ENCODE measurements at places on chromosomes 7 and 10. TPM values are rescaled to one million over a fixed set of nuclear protein-coding genes. Genes with fewer than 3 reads are reported as not detected.

AGR3 gene
- not detected for total RNA-seq

SORCS1 gene
- total RNA-seq, result 3.3 TPM

SORBS1 gene
- 221 TPM for total RNA-seq

MRPS24 gene
- total RNA-seq, result 60.8 TPM

SEMA3A gene
- 16.3 TPM for total RNA-seq

LRRC61 gene
- 10.2 TPM for total RNA-seq

ADRA2A gene
- total RNA-seq, result 0.32 TPM

NPFFR1 gene
- not detected for total RNA-seq

ZNF680 gene
- total RNA-seq, result 16.3 TPM

MYL7 gene
- total RNA-seq, result 7.6 TPM

EXOC4 gene
- total RNA-seq, result 73.8 TPM

IFIT1 gene
- total RNA-seq, result not detected

FOXK1 gene
- total RNA-seq, result 41.7 TPM

PPP1R3C gene
- total RNA-seq, result 19.4 TPM

ATG9B gene
- total RNA-seq, result 9.4 TPM

RBM33 gene
- 67.5 TPM for total RNA-seq

TM9SF3 gene
- 99.1 TPM for total RNA-seq

GLI3 gene
- total RNA-seq, result 2.9 TPM

CYP3A4 gene
- total RNA-seq, result not detected

TMEM273 gene
- 0.39 TPM for total RNA-seq

PAX4 gene
- total RNA-seq, result not detected

PIK3CG gene
- not detected for total RNA-seq

CDHR1 gene
- 6.1 TPM for total RNA-seq

HOXA4 gene
- total RNA-seq, result not detected

MYO3A gene
- total RNA-seq, result 0.22 TPM

IGF2BP3 gene
- 47.0 TPM for total RNA-seq

POLR2J2 gene
- 13.4 TPM for total RNA-seq

UPK3B gene
- total RNA-seq, result 6.5 TPM

TRIM56 gene
- 0.61 TPM for total RNA-seq

FBXL13 gene
- total RNA-seq, result 1.1 TPM

RAMP3 gene
- total RNA-seq, result not detected

PLPP4 gene
- 2.6 TPM for total RNA-seq

CYP2C19 gene
- not detected for total RNA-seq

COL1A2 gene
- total RNA-seq, result 6.8 TPM

MOGAT3 gene
- not detected for total RNA-seq

PLEKHS1 gene
- not detected for total RNA-seq

SPOCK2 gene
- 362 TPM for total RNA-seq

TCERG1L gene
- 2.2 TPM for total RNA-seq

ASZ1 gene
- total RNA-seq, result not detected

SPACDR gene
- total RNA-seq, result 1.7 TPM

NRCAM gene
- total RNA-seq, result 120 TPM

KIAA1549 gene
- 40.2 TPM for total RNA-seq

UPK3BL2 gene
- 11.4 TPM for total RNA-seq

MSS51 gene
- total RNA-seq, result 3.5 TPM

TFPI2 gene
- 3.2 TPM for total RNA-seq

SNX13 gene
- total RNA-seq, result 29.9 TPM

GRM8 gene
- 7.8 TPM for total RNA-seq

ASAH2B gene
- 15.5 TPM for total RNA-seq

PSD gene
- total RNA-seq, result 88.5 TPM

LMTK2 gene
- total RNA-seq, result 20.6 TPM

NANOS1 gene
- 34.0 TPM for total RNA-seq

Measured in glutamatergic neuron (in vitro differentiated cells).